Gastroesophageal sphincter (tissue), 4 donors: ENCODE measurements at places on chromosomes 7 and 10.

GRCh38 chr7:137755846-137756651 is 90.7 kb downstream of the DGKI start:
- ATAC-seq = no peak

DNA sequence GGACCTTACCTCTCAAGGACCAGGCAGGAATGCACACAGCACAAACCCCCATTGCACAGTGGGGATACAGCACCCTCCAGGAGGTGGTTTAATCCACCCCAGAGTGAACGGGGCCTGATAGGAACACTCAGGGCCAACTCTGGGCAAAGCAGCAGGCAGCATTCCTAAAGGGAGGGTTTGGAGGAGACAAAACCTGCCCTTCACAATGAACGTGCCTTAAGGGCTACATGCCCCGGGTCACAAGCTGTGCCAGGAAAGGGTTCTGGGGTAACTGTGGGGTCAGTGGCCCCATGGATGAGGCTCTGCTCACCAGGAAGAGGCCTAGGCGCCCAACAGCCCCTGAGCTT is 1.1 kb downstream of the GPRIN2 start:
- no peak for ATAC-seq

DNA sequence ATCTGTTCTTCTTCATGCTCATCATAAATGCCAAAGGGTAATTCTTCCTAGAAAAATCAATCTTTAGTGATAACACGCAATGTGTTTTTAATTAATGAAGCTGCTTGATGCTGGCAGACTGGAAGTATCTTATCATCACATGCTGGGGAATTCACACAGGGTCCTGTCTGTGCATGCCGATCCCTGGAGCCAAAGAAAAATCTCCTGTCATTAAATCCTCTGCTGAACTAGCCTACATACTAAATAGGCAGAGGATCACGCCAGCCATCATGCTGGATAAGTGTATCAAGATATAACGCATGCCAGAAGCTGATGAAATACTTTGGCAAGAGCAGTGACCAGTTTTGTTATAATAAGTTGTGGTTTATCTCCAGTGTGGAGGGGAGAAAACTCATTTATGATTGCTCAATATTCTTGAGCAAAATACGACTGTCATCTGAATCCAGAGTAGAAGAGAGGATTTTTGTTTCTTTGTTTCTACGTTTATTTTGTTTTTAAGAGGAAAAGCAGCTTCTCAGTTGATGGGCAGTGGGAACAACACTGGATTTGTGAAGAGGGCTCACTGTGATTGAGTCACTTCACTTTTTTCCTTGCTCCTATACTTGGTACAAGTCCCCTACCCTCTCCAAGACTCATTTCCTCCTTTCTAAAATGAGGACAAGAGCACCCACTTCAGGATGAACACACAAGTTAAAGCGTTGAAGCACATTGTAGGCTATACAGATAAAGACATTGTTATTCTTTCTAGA is 649.1 kb downstream of the TNS3 start:
- peak; percentile 83 for ATAC-seq

- no peak for ATAC-seq
These were observed 1.9 kb upstream of the VOPP1 start for GRCh38 chr7:55574051-55574717.

GRCh38 chr10:3825244-3825643 is 40.2 kb upstream of the KLF6 start:
- peak; percentile 40 for ATAC-seq

GRCh38 chr7:102444961-102445673 is 11.7 kb downstream of the ORAI2 start:
- no peak for ATAC-seq

DNA sequence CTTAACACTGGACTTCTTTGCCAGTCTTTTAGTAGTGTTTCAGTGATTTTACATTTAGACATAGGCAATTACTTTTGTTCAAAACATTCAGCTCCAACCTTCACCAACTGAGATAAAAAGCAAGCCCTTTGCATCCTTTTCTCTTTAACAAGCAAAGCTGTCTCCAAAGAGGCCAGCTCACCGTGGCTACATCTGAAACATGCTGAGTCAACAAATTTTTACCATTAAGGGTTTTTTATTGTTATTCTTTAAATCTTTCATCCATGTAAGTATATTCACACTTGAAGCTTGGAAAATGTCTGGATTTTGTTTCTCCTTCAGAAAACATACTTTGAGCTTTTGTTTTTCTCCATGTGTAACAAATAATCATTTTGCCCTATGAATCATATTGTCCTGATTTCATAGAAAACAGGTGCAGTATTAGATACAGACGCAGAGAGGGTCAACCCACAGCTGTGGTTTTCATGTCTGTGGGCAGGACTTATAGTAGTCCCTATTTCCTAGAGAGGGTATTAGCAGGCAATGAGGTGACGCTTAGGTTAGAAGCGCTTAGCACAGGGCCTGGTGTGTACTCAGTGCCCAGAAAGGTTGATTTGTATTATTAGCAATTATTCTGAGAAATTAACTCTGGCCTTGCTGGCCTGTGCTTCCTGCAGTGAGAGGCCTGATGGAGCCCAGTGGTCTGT is 99.5 kb downstream of the MKI67 start:
- ATAC-seq = no peak

DNA sequence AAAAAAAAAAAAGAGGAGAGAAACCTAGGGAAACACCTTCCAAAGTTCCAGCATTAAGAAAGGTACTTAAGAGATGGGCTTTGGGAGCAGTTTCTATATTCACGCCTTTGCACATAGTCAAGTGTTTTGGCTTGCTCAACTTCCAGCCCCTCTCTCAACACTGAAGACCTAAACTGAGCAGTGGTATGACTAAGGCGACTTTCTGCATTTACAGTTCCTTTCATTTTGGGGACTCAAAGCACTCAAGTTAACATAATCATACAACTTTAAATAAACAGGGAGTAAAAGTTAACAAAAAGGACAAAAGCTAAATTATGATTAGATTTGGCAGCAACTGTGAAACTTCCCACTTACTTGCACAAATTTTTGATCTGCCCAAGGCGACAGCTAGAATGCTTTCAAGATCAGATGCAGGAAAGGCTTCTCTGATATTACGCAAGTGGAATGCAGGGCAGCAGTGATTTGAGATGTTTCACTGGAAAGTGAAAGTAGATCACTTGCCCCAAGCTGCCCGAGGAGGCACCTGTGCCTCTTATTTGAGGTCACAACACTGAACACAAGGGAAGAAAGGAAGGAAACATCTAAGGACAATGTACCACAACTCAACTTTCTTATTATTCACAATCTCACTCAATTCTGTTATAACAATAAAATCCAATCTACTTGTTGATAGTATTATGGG is 199.5 kb downstream of the SKAP2 start:
- ATAC-seq = no peak

DNA sequence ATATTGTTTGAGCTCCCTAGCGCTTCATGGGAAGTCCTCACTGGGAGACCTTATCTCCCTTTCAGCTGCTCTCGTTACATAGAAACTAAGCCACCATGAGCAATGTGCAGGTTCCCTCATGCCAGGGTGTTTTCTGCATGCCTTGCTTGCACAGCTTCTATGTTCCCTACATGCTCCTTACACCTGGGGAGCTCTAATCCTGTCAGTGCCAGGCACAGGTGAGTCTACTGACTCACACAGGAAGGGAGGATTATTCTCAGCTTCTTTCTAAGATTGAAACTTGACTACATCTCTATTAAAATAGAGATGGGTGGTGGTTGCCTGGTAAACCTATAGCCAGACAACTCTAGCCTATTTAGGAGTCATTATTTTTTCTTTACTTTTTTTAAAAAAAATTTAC is 375.7 kb upstream of the CDC14C start:
- ATAC-seq = no peak

- no peak for ATAC-seq
These were observed 72.3 kb downstream of the AMZ1 start for GRCh38 chr7:2760098-2760889.

DNA sequence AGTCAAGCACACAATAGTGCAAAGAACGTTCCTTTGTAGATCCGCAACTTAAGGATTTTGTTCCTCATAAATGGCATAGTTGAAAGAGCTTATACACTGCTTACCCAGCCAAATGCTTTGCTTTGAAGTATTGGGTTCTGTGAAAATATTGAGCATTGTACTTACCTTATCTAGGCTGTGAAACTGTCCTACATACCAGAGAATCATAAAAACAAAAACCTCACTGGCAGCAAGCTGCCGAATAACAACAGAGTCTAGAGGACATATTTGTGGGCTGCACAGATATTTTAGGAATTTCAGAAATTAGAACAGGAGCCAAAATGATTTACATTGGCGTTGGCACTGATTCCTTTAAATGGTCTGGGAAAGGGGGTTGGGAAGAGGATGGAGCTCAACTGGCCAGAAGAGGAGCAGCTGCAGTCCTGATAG is 174.8 kb downstream of the RTKN2 start:
- ATAC-seq = no peak

DNA sequence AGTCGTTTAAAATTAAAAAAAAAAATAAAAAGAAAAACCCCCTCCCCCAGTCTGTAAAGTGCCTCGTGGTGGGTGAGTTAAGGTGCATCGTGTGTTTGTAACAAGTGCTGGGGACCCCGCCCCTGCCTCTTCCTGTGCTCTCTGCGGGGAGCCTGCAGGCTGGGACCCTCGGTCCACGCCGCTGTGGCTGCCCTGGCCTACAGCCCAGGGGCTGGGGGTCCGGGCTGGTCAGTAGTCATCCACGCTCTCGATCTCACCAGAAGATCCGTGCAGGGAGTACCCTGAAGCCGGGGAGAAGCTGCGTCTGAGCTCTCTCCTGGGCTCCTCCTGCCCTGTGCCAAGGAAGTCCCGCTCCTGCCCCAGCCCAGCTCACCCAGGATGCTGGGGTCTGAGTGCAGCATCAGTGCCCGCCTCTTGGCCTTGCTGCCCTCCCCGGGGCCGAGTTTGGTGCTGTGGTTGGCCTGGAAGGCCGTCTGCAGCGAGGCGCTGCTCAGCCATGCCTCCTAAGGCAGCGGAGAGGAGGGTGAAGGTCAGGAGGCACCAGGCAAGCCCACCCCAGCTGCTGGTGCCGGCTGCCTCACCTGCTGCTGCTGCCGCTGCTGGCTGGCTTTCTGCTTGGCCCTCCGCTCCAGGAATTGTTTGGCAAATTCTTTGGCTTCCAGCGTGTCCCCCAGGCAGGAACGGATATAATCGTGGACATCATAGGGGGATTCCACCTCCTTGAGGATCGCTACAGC is 8.1 kb downstream of the GNB2 start:
- ATAC-seq = no peak

GRCh38 chr10:132721725-132722124 is 64.2 kb downstream of the NKX6-2 start:
- ATAC-seq = no peak

DNA sequence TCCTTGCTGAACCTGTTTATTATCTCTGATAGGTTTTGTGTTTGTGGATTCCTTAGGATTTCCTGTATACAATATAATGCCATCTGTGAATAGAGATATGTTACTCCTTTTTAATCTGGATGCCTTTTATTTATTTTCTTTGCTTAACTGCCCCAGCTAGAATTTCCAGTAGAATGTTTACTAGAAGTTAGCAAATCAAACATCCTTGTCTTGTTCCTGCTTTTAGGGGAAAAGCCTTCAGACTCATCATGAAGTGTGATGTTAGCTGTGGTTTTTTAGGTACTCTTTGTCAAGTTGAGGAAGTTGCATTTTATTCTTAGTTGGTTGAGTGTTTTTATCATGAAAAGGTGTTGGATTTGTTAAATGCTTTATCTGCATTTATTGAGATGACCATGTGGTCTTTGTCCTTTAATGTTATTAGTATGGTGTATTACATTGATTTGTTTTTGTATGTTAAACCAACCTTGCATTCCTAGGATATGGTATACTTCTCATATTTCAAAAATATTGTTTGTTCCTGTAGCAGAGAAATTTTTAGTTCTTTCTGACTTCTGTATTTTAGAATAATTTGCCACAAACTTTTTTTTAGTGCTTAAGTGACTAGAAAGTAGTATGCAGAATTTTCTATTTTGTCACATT is 24.3 kb downstream of the PPP2R2D start:
- ATAC-seq = no peak

DNA sequence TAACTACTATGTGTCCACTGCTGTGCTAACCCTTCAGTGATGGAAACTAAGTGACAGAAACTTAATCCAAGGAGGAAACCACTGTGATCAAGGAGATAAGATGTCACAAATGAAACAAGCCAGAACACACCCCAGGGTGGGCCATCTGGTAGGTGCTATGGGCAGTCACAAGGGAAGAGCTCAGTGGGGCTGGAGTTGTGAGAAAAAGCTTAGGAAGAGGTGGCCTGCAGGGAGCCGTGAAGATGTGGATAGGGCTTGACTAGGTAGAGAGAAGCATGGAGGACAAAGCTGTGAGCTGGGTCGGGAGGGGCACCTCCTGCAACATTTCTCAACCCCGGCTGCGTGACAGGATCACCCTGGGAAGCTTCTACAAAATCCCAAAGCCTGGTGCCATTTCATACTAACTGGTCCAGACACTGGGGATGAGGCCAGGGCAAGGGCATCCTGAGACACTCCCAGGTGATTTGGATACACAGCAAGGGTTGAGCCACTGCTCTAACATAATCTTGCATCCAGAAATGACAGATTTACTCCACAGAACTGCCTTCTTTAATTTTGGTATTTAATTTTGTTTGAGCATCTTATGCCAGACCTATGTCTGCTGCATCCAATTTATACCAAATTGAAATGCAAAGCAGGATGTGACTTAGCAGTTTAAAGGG is 69.3 kb downstream of the OSBPL3 start:
- ATAC-seq = no peak

GRCh38 chr7:157271991-157272324 is 64.8 kb upstream of the DNAJB6 start:
- ATAC-seq = peak; percentile 87

DNA sequence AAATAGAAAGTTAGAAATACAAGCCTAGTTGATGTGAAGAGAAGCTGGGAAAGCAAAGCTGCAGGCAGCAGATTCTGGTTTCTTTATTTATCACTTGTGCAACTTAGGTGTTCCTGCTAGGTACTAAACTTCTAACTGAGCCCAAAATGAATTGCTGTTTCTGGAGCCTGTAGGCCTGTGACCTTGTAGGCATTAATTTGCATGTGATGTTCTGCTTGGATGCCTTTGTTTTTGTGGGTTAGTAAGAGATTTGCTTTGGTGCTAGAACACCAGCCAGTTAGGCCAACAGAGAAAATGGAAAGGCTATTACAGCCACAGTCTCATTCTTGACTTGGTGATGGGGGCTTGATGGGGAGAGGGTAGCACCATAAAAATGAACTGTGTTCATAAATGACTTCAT is 370.7 kb downstream of the PPP1R3A start:
- no peak for ATAC-seq

DNA sequence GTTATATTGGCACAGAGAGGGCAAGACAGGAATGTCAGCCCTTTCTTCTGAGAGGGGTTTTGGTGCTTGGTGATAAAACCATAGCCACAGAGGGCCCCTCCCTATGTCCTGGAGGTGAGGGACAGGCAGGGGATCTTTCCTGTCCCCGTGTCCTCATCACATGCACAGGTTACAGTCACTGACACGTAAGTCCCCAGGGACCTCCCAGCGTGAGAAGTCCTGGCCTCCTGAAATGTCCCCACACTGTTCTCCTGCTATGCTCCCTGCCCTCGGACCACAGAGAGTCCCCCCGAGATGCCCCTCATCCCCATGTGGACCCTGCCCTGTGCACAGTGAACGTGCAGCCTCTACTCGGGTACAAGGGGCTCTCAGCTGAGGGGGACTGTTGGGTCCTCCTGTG is 260.4 kb downstream of the ZMYND11 start:
- no peak for ATAC-seq

GRCh38 chr7:20439416-20440185 is 108.9 kb downstream of the ITGB8 start:
- no peak for ATAC-seq
